ENCODE measurements at places on chromosomes 12 and 14.

GRCh38 chr14:91298576-91298975 lies 54.1 kb upstream of the GPR68 start:
- DNase-seq = no peak

DNA sequence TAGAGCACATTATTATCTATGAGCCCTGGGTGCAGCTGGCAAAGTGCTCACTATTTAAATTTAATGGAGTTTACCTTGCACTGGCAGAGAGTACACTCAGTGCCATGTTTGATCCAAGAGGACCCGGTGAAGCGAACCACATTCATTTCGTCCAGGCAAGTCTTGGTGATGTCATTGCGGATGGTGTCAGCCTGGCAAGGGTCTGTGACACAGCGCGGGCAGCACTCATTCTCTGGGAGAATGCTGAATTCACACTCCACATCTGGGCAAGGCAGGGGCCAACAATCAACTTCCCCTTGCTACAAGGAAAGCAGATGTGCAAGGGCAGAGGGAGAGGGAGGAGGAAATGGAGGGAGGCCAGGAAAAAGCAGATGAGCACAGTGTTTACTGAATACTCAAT lies 356.2 kb downstream of the NELL2 start:
- no peak for DNase-seq

DNA sequence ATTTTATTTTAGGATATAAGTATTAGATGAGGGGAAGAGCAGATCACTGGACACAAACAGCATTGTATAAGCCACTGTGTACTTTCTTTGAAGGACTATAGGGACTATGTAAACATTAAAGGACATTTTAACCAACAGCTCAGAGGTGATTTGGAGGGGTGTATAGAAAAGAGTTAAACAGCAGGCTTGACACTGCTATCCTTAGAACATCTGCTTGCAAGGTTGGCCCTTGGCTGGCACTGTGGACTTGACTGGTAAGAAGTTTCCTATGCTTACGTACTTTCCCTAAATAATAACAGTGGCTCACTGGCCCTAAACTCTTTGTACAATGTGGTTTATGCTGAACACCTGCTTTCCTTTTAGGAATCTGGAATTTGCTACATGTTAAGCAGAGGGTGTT lies 28.7 kb downstream of the ZFYVE26 start:
- DNase-seq = no peak

DNA sequence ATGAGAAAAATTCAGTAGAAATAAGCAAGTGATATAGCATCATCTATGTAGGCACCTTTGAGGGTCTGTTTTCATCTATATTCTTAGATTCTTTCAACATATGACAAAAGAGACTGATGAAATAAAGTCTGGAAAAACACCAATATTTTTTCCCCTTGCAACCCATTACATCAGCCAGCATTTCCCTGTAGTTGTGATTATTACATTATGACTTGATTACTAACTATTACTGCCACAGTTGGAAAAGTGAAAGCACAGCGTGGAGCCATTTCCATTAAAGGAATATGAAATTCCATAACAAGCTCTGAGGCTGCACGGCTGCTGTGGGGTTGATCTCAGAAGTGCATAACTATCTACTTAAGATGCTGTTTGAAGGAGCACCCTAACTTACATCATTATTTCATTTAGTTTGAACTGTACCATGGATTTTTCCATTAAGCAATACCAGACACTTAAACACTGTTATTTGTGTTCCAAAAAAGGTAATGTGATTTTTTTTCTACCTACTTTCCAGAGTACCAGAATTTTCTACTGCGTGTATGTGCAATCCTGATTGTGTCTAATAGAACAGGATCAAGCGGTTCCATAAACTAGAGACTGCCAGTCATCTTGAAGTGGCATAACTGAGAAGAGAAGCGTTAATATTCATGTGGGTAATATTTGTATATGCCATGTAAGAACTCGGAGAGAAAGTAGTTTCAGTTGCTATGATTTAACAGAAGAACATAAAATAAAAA lies 405.5 kb downstream of the MDGA2 start:
- DNase-seq = no peak

DNA sequence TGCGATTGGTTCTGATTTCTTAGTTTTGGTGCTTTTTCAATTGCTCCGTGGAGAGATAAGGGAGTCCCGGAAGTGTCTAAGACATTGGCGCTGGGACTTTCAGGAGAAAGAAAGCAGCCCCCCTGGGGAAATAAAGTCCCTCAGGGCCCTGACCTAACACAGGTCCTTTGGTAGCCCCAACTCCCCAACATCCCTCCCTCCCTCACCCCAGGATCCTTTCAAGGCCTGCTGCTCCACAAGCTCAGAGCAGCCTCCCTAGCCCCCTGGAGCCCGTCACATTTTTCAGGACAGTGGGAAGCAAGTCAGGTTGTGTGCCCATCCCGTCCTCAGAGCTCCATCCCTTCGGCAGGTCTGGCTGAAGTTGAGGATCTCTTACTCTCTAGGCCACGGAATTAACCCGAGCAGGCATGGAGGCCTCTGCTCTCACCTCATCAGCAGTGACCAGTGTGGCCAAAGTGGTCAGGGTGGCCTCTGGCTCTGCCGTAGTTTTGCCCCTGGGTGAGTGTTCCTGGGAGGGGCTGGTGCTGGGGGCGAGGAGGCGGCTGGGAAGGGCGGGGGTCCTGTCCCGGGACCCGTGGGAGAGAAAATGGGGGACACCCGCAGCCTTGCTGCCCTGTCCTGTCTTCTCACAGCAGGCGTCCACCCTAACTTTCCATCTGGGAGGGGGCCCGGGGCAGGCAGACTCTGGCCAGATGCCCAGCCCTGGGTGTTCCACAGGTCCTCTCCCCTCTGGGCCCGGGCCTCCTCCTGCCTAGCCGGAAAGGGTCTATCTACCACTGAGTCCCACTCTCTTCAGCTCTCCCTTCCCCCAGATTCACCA lies 950 bp downstream of the IFI27 start:
- no peak for DNase-seq

DNA sequence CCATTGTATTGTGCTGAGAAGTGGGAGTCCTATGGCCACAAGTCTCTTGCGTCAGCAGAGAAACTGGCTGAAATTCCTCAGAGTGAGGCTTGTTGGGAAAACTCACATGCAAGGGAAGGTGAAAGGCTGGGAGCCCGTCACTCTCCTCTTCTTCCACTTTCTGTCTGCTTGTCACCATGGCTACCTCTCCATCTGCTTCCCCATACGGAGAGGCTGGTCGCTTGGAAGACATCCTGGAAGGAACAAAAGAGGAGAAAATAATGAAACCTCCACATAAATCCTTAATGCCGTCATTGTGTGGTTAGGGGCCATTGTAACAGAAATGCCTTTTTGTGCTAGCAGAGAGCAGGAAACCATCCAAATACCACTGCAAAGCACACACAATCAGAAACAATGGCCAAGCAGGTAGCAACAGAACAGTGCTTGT lies 53.7 kb downstream of the SOX5 start:
- DNase-seq = no peak

GRCh38 chr12:109900752-109901580 lies 892 bp downstream of the TCHP start:
- no peak for DNase-seq

DNA sequence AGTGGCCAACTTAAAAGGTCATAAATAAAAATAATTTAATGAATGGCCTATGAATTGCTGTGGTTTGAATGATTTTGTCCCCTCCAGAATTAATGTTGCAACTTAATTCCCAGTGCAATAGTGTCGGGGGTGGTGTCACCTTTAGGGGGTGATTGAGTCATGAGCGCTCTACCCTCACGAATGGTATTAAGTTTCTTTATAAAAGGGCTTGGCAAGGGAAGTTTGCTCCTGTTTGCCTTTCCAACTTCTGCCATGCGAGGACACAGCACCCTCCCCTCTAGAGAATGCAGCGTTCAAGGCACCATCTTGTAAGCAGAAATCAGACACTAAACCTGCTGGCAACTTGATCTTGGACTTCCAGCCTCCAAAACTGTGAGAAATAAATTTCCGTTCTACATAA lies 253.3 kb downstream of the ATXN7L3B start:
- no peak for DNase-seq

DNA sequence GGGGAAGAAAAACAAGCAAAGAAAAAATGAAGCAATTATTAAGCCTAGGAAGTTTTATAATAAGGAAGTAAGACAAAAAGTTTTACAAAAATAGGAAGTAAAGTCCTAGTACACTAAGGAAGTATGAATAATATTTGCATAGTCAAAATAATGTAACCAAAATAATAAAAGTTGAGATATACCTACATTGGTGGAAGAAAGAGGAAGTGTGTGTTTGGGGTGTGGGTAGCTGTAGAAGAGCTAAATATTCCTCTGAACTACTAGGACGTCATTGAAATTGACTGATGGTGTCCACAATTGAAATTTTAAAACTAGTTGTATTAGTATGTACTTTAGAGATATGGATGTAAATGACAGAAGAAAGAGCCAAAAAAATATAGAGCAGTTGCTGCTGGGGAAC lies 228.4 kb upstream of the OTX2 start:
- DNase-seq = no peak

- DNase-seq = peak; percentile 32
Measured at GRCh38 chr12:49055978-49056754, 4.4 kb downstream of the KMT2D start.

GRCh38 chr12:121579190-121579791 lies 1.5 kb downstream of the KDM2B start:
- DNase-seq = no peak

- DNase-seq = no peak
Measured at GRCh38 chr12:115210533-115211252, 526.7 kb upstream of the TBX3 start.

Measured in activated T-helper 1 cell treated with anti-CD3 and anti-CD28 coated beads, Interleukin-2, amount 50 U/mL, for 16 hours (primary cell).